ENCODE measurements at places on chromosomes 16 and 17. TPM values are rescaled to one million over a fixed set of nuclear protein-coding genes. Genes with fewer than 3 reads are reported as not detected.

- no peak for DNase-seq
Observed at GRCh38 chr17:58730937-58731336, 24.7 kb upstream of the PPM1E start.

Gene CD300LG
- polyA plus RNA-seq: 1.4 TPM

DNA sequence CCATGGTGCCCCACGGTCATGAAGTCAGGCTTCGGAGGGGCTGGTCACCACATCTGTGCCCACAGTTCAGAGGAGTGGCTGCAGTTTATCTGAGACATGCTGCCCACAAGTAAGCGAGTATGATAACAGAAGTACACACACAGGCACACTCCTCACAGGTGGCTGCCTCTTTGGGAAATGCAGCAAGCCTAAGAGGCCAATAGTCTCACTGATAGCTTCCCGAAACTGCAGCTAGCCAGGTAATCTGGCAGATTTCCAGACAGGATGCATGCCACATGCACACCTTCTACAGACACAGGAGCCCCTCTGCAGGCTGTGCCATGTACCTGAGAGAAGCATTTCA lies 12.6 kb upstream of the GFOD2 start:
- DNase-seq: no peak

GRCh38 chr17:81898029-81898866 lies 3.8 kb upstream of the NPB start:
- no peak for DNase-seq

DNA sequence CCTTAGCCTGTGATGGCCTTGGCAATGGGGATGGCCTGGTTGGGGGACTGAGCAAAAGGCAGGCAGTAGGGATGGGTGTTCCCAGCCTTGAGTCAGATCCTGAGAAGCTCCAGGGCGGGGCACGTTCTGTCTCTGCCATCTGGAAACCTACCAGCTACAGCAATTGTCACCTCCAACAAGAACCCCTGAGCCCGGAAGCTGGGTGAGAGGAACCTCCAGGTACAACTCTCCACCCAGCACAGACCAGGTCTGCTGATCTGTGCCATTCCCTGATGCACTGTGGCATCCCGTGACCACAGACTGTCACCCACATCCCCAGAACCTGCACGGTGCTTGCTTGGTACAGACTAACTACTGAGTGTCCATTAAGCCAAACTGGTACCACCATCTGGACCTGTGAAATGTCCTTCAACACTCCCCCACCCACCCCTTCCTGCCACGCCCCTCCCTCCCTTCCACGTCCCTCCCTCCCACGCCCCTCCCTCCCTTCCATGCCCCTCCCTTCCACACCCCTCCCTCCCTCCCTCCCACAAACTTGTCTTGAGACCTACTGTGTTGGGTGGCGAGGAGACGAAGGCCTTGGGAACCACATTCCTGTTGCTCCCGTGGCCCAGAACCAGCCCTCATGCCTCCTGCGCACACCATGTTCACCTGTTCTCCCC lies 16.6 kb downstream of the MYO15B start:
- no peak for DNase-seq

DNA sequence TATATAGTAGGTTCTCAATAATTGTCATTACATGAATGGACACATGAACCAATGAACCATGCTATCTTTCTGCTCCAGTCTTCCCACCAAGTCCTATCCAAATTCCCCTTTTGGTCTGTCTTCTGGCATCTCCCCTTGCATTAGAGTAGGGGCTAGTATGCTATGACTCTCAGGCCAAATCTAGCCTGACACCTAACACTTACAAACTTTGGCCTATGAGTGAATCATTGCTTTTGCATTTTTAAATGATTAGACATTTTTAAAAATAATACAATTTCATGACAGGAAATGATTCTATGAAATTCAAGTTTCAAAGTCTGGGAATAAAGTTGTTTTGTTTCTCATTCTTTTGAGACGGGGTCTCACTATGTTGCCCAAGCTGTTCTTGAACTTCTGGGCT lies 102.5 kb upstream of the MAF start:
- no peak for DNase-seq
